ENCODE measurements at places on chromosomes 12 and 14. TPM values are rescaled to one million over a fixed set of nuclear protein-coding genes. Genes with fewer than 3 reads are reported as not detected.

The CELA1 gene
- total RNA-seq = not detected

The KRT78 gene
- not detected for total RNA-seq

The GZMB gene
- total RNA-seq = 2.0 TPM

The KRT82 gene
- total RNA-seq = not detected

- no peaks in the 10 kb centered on the region for H3K36me3 ChIP-seq
- H3K4me1 ChIP-seq = no peaks in the 10 kb centered on the region
- no peaks in the 10 kb centered on the region for H3K27me3 ChIP-seq
- no peak for DNase-seq
These were observed 502.6 kb downstream of the FUT8 start for GRCh38 chr14:65915125-65915524.

DNA sequence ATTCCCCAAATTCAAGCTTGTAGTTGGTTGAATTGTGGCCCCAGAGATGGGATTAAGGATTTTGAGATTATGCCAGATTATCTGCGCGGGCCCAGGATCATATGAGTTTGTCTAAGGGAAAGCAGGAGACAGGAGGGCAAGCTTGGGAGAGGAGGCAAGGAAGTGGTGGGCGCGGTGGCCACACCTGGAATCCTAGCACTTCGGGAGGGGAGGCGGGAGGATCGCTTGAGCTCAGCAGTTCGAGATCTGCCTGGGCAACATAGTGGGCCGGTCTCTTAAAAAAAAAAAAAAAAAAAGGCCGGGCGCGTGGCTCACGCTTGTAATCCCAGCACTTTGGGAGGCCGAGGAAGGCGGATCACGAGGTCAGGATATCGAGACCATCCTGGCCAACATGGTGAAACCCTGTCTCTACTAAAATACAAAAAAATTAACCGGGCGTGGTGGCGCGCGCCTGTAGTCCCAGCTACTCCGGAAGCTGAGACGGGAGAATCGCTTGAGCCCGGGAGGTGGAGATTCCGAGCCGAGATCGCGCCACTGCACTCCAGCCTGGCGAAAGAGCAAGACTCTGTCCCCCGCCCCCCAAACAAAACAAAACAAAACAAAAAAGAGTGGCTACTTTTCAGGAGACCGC lies 881 bp upstream of the PUS1 start:
- H3K27me3 ChIP-seq = no peaks in the 10 kb centered on the region
- peaks cover 20% of the 10 kb centered on the region for H3K4me1 ChIP-seq
- H3K36me3 ChIP-seq = peaks cover 15% of the 10 kb centered on the region
- H3K4me3 ChIP-seq = peak overlapping the region; percentile 76
- DNase-seq = no peak
- peak overlapping the region; percentile 91 for H3K27ac ChIP-seq

- no peaks in the 10 kb centered on the region for H3K27me3 ChIP-seq
- H3K27ac ChIP-seq = no peak overlapping the region
- no peak for DNase-seq
These were observed 14.7 kb downstream of the GPR132 start for GRCh38 chr14:105050551-105050897.

GRCh38 chr12:75984577-75985182 lies 46.9 kb downstream of the PHLDA1 start:
- H3K36me3 ChIP-seq = no peaks in the 10 kb centered on the region
- no peaks in the 10 kb centered on the region for H3K27me3 ChIP-seq
- no peak overlapping the region for H3K27ac ChIP-seq
- DNase-seq = no peak
- no peaks in the 10 kb centered on the region for H3K4me1 ChIP-seq

DNA sequence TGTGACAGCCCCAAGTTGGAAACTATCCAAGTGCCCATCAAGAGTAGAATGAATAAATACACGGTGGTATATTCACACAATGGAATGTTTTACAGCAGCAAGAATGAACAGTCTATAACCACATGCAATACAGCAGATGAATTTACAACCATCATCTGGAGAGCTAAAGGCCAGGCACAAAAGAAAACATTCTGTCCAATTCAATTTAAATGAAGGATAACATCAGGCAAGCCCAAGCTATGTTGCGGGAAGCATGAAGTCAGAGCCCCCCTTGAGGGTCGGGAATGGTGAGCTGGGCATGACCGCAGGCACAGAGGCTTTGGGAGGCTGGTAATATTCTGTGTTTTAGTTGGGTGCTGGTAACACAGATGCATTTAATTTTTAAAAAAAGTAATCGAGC lies 76.0 kb downstream of the SYNE3 start:
- H3K4me3 ChIP-seq = no peak overlapping the region
- DNase-seq = no peak
- peaks cover 44% of the 10 kb centered on the region for H3K36me3 ChIP-seq

DNA sequence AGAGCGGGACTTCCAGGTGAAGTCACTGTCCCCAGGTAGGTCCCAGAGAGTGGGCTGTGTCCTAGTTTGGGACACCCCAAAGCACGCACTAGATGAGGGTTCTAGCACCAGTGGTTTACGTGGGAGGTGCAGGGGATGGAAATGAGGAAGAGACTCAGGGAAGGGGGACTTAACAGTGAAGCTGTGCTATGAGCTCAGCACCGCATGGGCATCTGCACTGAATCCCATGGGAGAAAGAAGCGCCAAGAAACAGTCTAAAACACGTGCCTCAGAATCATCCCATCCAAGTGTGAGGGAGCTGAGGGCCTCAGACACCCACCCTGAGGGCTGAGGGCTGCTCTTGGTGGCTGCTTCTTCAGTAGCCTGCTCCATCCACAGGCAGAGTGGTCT lies 71.5 kb upstream of the ZFP36L1 start:
- H3K4me1 ChIP-seq = peaks cover 4% of the 10 kb centered on the region
- no peak for DNase-seq
- H3K4me3 ChIP-seq = no peak overlapping the region
- no peaks in the 10 kb centered on the region for H3K36me3 ChIP-seq
- no peak overlapping the region for H3K27ac ChIP-seq

GRCh38 chr12:108196921-108197320 lies 67.8 kb downstream of the WSCD2 start:
- no peak overlapping the region for H3K27ac ChIP-seq
- no peaks in the 10 kb centered on the region for H3K36me3 ChIP-seq
- no peak for DNase-seq
- H3K4me1 ChIP-seq = no peaks in the 10 kb centered on the region

DNA sequence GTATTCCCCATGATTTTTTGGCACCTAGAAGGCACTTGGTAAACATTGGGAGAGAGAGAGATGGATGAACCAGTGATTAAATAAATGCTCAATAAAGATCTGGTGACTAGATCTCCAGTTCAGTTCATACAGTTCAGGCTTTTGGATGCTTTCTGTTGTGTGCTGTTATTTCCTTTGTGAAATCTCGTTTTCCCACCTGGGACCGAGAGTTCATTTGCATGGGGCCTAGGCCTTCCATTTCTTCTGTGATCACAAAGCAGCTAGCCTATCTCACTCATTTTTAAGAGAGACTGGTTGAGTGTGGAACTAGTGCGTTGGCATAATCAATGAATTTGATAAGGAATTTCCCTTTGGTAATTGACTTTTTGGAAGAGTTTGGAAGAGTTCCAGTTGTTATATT lies 104.0 kb downstream of the VRK1 start:
- H3K27ac ChIP-seq = no peak overlapping the region
- H3K4me1 ChIP-seq = no peaks in the 10 kb centered on the region
- no peaks in the 10 kb centered on the region for H3K27me3 ChIP-seq
- H3K4me3 ChIP-seq = no peak overlapping the region
- no peak for DNase-seq
- H3K36me3 ChIP-seq = no peaks in the 10 kb centered on the region

GRCh38 chr12:105986779-105987684 lies 151.7 kb downstream of the NUAK1 start:
- no peaks in the 10 kb centered on the region for H3K27me3 ChIP-seq
- DNase-seq = no peak
- H3K36me3 ChIP-seq = no peaks in the 10 kb centered on the region
- H3K4me1 ChIP-seq = no peaks in the 10 kb centered on the region
- no peak overlapping the region for H3K27ac ChIP-seq

DNA sequence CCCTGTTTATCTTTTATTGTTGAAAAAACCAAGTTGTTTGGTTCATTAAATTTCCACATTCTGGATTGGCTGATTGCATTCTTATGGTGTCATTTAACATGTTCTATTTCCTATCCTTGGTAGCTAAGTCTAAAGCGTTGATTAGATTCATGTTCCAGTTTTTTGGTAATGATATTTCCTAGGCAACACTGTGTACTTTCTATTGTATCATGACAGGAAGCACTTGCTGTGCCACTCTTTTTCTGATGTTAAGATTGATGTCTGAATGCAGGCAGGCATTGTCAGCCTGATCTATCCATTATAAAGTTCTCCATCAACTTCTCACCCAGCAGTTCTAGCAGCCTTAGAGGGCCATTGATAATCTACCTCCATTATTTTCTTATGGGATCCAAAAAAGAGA lies 91.1 kb upstream of the ARID2 start:
- no peak for DNase-seq
- H3K27ac ChIP-seq = no peak overlapping the region
- no peaks in the 10 kb centered on the region for H3K4me1 ChIP-seq
- no peaks in the 10 kb centered on the region for H3K27me3 ChIP-seq
- no peak overlapping the region for H3K4me3 ChIP-seq

DNA sequence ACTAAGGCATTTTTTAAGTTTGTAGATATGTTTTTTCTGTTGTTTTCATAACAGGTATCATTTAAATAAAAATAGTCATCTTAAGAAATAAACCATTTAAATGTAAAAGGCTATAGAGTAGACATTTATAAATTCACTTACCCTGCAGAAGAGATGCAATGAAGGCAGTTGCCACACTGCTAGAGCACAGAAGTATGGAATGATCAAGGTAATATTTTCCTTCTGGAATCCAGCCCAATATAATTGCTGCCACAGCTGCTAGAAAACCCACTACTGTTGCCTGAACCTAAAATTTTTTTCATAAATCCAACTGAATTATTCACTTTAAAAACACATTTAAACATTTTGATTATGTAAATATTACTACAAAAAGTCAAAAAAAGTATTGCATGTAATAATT lies 69.2 kb downstream of the SLC41A2 start:
- H3K36me3 ChIP-seq = no peaks in the 10 kb centered on the region

- DNase-seq = no peak
- no peaks in the 10 kb centered on the region for H3K4me1 ChIP-seq
These were observed 13.1 kb upstream of the ABCD2 start for GRCh38 chr12:39632670-39633069.

DNA sequence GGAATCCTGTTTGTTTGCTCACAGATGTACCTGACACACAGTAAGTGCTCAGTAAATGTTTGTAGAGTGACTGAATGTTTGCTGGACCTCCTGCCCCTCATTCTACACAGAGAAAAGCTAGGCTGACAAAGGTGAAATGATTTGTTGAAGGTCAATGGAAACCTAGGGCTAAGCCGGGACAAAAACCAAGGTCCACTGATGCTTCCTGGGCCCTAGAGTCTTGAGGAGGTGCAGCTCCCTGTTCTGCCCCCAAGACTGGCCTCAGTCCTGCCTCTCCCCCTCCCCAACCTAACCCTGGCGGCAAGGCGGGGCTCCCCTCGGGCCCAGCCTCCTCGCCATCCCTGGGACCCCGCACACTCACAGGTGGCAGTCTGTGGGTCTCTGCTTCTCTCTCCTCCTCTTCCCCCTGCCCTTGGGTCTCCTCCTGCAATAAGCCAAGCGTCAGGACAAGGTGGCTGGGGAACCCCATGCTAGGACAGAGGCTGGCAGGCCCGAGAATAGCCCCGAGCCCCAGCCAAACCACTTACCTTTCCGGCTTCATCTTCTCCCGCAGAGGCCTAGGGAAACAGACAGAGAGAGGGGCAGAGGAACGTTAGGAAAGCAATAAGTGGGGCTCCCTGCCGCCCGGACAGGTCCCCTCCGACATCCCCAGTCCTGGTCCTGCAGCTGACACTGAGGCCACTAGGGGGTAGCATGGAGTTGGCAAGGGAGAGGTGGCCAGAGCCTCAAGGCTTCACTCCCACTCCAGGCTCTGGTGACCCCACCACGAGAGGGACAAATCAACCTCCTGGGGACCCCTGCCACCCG lies 9.3 kb downstream of the PGF start:
- peak; percentile 78 for DNase-seq
- no peak overlapping the region for H3K4me3 ChIP-seq
- H3K36me3 ChIP-seq = no peaks in the 10 kb centered on the region
- H3K4me1 ChIP-seq = peaks cover 34% of the 10 kb centered on the region
- H3K27ac ChIP-seq = peak overlapping the region; percentile 1

GRCh38 chr14:72932893-72933292 lies 6.6 kb downstream of the DCAF4 start:
- H3K36me3 ChIP-seq = peaks cover under 1% of the 10 kb centered on the region
- H3K27me3 ChIP-seq = no peaks in the 10 kb centered on the region
- no peak for DNase-seq
- no peaks in the 10 kb centered on the region for H3K4me1 ChIP-seq
- H3K27ac ChIP-seq = no peak overlapping the region

DNA sequence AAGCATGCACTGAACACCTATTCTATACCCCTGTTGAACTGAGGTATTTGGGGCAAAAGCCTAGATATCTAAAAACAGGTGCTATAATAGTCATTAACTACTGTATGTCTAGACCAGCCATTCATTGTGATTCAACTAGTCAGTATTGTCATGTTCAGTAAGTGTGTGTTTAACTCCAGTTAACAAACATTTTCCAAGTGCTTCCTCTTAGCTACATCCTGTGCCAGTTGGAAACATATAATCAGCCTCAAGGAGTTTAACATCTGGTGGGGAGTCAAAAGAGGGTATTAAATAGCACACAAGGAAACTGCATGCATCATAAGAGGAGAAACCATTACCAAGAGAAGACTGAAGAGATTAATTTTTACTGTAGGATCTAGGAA lies 20.4 kb downstream of the TMTC1 start:
- H3K27me3 ChIP-seq = no peaks in the 10 kb centered on the region
- no peak for DNase-seq
- H3K4me1 ChIP-seq = no peaks in the 10 kb centered on the region
- peaks cover 5% of the 10 kb centered on the region for H3K36me3 ChIP-seq
- no peak overlapping the region for H3K27ac ChIP-seq

DNA sequence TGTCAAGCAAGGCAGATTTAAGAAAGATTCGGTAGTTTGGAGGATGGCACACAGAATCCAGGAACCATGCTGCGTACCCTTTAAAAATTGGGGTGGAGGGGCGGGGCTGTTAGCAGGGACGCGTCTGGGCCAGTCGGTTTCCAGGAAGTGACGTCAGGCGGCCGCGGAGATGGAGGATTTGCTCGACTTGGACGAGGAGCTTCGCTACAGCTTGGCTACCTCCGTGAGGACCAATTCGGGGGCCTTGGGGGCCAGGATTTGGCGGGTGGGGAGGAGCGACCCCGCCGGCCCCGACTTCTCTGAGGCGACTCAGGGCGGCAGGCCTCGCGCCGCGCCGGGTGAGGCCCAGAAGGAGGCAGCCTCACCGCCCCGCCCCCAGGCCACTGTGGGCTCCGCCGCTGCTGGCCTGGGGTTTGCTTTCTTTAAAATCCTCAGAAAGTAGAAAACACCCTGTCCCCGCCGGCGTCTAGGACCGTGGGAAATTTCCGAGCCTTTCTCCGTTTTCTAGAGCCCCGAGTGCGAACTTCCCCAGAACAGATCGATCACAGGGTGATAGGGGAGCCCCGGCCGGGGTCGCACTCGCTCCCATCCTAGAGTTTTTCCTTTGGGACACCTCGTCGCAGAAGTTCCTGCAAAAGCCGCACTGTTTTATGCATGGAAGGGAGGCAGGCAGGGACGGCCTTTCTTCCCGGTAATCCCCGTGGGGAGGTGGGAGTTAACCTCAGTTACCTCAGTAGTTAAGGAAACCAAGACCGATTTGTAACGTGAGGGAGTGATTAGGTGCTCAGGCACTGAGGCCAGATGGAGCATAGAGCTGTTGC lies at the start of gene IFT43:
TSS of gene IFT43 (plus strand) at position 146 of the 821 bp plus-strand sequence. CDS start at position 170, 24 bp downstream.
- peaks cover 16% of the 10 kb centered on the region for H3K36me3 ChIP-seq
- H3K4me1 ChIP-seq = peaks cover 53% of the 10 kb centered on the region
- H3K27ac ChIP-seq = peak within 1 kb of the TSS; percentile 99
- no peaks in the 10 kb centered on the region for H3K27me3 ChIP-seq
- peak within 1 kb of the TSS; percentile 95 for H3K4me3 ChIP-seq

- H3K27me3 ChIP-seq = no peaks in the 10 kb centered on the region
- H3K27ac ChIP-seq = no peak overlapping the region
- no peak overlapping the region for H3K4me3 ChIP-seq
- H3K4me1 ChIP-seq = no peaks in the 10 kb centered on the region
- H3K36me3 ChIP-seq = no peaks in the 10 kb centered on the region
These were observed 236.8 kb upstream of the AVPR1A start for GRCh38 chr12:63387771-63388170.
